ENCODE measurements at places on chromosomes 11 and 22.

DNA sequence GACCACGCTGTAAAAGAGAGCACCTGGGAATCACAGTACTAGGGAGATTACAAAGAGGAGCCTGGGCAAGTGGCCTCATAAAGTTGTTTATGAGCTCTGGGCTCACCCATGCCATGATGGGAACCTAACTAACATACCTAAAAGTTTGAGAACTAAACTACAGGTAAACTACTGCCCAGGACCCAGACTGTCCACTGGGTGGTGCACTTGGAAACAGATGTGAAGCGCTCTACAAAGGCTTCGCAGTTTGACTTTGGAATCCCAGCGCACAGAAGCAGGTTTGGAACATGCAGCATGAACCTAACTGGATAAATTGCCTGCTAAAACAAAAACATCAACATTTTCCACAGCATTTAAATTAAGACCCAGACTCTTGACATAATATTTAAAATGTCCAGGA, 418.6 kb downstream of the FAM181B start:
- DNase-seq: no peak

DNA sequence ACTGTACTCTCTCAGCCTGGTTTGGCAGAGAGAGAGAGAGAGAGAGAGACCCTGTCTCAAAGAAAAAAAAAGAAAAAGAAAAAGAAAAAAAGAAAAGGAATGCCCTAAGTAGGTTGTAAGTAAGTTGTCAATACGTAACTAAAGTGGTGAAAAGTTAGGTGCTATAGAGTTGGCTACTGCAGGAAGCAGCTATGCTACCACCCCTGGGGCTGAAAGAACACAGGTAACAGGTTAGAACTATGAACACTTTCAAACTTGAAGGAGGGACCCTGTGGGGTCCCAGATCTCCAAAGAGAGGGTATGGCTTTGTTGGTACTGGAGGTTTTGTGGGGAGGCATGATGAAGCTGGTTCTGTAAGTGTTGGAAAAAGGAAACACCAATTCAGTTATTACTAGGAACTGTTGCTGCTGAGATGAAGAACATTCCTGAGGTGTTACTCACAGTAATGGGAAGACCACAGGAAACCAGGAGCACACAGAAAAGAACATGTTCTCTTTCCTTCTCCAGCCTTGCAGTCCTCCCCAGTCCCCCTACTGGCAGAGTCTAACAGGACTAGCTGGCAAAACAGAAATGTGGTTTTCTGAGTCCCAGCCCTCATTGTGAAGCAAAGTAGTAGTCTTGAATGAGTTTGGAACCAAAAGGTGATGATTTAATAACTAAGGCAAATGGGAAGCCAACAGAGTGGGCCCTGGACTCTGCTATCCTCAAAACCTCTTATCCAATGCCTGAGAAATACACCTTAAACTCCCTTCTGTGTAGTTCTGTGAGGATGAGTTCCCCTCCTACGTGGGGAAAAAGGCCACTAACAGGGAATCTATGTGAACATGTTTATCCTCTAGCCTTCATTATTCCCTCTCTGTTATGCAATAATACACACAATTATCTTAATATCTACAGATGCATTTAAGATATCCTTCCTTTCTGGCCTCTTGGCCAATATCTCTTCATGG, 427.0 kb upstream of the DDI1 start:
- no peak for DNase-seq

DNA sequence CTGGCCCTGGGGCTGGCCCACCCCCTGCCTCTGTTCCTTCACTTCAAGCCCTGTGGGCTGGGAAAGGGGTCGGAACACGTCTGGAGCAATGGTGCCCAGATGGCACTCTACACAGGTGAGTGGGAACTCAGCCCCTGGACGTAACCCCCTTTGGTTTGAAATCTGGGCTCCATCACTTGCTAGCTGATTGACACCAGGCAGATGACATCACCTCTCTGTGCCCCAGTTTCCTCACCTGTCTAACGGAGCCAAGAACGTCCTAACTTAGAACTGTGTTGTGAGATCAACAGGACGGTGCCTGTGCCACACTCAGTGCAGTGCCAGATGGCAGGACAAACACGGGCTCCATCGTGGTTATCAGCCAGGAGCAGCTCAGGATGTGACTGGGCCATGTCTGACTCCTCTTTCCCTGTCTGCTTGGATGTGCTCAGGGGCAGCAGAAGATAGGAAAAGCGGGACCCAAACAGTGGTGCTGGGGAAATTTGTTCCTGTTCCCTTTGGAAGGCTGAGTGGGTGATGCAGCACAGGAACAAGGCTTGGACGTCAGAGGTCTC, 24.4 kb downstream of the NPTXR start:
- DNase-seq: no peak

DNA sequence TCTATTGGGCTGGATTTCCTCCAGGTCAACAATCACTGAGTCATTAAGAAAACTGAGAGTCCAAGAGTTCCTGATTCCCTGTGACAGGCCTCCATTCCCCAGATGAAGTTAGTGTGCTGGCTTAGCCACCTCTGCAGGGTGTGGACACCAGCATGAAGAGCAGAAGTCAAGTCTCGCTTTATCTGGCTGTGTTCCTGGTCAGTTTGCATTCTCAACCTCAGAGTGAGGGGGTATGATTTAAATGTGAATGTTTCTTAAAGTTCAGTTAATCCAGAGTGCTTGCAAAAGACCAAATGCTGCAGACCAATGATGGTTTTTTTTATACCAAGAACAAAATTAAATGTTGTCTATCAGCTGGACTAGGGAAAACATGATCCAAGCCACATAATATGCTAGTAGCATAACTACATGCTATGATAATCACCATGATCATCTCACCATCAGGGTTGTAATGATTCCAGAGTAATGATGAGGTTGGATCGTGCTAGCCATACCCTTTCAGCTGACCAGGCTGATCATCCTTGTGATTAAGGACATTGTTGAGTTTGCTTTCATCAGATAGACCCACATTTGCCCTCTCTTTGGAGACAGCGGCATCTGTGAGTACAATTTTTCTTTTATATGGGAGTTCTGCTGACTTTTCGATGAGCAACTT, 145.8 kb upstream of the ARHGAP20 start:
- DNase-seq: no peak

DNA sequence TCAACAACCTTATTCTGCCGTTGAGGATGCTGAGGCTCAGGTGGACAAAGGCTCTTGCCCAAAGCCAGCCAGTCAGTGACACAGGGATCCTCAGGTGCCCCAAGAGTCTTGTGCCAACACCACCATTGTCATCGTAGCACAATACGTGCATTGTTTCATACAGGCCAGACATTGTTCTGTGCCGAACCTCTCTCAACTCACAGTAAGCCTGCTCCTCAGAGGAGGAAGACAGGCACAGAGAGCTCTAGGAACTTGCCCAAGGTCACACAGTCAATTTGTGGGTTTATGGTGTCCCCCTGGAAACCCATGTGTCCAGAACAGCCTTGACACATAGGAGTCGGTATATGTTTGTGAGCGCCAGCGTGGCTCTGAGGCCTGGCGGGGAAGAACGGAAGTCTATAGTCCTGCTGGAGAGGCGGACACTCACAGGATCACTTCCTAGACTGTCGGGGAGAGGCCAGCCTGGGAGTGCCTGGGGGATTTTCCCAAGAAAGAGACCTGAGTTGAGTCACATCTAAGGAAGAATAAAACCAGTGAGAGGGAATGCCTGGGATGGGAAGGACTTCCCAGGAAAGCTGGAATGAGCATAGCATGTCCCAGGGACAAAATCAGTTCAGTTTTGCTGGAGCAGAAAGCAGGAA, 20.2 kb downstream of the LIF start:
- no peak for DNase-seq

DNA sequence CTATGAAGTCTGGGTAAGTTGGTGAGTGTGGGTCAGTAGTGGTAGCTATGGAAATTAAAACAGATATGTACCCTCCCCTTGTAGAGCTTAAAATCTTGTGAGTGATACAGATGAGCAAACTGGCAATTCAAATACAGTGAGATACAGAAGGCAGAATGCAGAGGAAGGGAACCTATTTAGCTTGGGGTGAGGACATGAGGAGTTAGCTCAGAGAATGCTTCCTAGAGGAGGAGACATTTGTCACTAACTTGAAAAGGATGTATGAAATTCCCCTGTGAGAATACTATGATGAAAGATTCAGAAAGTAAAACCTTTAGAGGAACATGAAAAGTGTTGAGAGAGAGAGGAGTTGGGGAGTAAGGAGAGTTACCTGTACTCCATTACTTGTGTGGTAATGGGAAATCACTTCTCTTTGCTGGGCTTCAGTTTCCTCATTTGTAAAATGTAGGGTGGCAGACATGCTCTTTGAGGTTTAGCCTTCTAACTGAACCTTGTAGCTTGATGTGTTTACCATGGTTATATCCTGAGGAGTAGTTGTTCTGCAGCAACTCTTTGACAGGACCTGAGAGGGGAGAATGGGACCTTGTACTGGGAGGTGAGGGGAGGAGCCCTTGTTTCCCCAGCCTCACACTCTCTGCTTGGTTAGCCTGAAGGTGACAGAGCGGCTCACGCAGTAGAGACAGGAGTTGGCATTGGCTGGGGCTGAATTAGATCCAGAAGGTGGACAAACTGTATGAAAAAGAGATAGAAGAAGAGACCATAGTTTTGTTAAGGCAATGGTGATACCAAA, 17.9 kb downstream of the SWAP70 start:
- DNase-seq: no peak

DNA sequence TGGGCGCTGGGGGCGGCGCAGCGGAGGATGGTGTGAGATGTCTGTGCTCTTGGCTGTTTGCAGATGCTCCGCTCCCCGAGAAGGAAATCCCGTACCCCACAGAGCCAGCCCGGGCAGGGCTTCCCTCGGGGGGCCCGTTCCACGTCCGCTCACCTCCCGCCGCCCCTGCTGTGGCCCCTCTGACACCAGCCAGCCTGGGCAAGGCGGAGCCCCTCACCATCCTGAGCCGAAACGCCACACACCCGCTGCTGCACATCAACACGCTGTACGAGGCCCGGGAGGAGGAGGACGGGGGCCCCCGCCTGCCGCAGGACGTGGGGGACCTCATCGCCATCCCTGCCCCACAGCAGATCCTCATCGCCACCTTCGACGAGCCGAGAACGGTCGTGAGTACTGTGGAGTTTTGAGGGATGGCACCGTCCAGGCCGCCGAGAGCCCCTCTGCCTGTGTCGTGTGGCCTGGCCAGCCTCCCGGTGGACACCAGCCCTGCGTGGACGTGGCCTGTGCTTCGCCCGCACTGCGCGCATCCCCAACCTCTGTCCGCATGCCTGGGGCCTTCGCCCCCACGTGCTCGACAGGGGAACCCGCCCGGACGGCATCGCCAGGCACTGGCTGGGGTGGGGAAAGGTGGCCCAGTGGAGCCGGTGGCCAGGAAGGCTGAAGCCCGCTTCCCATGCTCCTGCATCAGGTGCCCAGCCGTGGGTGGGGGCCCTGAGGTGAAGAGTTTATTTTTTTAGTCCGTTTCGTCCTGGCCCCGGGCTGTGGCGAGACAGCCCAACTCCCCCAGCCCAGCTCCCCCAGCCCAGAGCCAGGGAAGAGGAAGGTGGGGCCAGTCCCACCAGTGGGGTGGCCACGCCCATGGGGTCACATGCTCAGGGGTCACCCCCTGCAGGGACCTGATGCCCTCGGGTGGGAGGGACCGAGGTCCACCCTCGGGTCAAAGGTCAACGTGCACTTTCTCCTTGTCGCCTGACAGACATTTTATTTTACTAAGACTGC, 6.5 kb upstream of the TRABD start:
- no peak for DNase-seq

DNA sequence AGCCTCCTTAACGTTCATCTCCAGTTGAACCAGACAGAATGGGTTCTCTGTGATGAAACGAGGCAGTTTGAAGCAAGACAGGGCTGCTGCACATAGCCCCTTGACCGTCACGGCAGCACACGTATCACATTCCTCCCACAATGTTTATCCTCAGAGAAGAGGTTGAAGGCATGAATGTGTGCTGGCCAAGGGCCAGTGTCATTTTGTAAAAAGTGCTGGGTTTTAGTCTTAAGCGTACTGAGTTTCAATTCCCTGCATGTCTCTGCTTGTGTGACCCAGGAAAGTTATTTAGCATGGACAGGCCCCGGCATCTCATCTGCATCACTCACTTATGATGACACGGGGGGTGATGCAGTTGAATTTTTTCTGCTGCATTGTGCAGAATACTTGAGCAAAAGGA, 31.6 kb downstream of the TTC12 start:
- no peak for DNase-seq

GRCh38 chr22:46726986-46727317, 11.1 kb downstream of the CERK start:
- no peak for DNase-seq

DNA sequence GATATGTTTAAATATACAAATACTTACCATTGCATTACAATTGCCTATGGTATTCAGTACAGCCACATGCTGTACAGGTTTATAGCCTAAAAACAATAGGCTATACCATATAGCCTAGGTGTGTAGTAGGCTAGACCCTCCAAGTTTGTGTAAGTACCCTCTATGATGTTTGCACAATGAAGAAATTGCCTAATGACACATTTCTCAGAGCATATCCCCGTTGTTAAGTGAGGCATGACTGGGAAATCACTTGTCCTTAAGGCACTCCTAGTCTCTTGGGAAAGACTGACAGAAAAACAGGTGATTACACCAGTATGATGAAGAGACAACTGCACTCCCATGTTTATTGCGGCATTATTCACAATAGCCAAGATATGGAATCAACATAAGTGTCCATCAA, 187.2 kb downstream of the SPON1 start:
- DNase-seq: no peak

DNA sequence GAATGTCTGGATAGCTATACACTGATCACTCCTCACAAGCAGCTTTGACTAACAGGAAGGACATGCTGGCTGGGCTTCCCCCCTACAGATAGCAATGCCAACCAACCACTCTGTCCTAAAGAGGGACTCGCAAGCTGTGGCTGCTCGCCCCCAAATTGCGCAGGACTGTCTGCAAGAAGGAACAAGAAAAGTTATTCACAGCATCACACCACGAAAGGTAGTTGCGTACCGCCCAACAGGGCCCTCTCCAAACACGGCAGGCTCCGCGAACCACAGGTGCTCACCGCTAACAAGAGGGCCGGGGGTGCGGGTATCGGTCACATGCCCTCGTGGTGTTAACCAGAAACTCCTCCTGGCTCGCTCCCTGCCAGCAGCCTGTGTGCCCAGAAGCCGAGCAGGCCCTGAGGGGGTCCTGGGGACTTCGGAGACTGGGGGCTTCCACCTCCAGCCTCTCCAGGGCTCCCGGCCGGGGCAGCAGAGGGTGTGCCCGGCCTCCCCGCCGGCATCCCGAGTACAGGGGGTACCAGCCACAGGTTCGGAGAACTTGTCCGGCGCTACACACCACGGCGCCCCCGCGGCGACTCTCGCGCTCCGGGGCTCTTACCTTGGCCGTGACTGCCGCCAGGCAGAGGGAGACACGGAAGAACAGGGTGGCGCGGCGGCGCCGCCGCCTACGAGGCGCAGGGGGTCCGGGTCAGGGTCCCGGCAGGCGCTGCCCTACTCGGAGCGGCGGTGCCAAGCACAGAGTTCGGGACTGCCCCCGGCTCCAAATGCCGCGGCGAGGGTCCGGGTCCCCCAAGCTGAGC, 682 bp downstream of the LARGE1 start:
- no peak for DNase-seq

DNA sequence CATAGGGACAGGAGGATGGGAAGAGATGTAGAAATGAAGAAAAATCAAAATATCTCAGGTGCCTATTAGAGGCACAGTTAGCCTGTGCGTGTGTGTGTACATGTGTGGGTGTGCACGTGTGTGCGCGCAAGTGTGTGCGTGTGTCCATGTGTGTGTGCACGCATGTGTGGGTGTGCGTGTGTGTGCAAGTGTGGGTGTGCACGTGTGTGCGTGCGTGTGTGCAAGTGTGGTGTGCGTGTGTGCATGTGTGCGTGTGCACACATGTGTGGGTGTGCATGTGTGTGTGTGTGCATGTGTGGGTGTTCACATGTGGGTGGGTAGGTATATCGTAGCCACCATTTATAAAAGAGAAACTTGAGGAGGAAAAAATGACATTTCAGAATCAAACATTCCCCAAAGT, 9.4 kb downstream of the CRYBB2 start:
- DNase-seq: no peak

All from T follicular helper cell (primary cell).